Stimulated activated CD8-positive, alpha-beta memory T cell treated with anti-CD3 and anti-CD28 coated beads, Interleukin-4, amount 100 ng/mL, for 1 hour (primary cell): ENCODE measurements at places on chromosomes 13 and 19.

- no peak for DNase-seq
Observed at GRCh38 chr13:100523411-100523810, 65.2 kb downstream of the GGACT start.

DNA sequence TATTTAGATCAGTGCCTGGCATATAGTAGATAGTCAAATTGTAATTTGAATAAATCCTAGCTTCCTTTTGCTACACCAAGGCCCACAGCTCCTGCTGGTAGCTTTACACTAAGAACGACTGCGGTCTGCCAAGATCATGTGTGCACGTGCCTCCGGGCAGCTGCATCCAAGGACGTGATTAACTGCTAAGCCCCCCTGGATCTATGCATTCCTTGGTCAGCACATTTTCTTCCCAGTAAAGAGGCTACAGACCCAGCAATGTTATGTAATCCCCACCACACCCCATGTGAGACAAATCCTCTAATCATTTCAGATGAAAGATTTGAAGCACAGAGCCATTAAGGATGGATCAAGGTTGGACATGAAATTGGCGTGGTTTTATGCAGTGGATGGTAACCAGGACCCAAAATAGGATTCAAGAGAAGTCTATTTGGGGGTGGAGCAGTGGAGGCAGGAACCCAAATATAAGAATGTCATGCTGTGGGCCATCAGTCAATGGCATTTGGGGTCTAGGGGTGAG is 65.2 kb upstream of the PEG3 start:
- no peak for DNase-seq

DNA sequence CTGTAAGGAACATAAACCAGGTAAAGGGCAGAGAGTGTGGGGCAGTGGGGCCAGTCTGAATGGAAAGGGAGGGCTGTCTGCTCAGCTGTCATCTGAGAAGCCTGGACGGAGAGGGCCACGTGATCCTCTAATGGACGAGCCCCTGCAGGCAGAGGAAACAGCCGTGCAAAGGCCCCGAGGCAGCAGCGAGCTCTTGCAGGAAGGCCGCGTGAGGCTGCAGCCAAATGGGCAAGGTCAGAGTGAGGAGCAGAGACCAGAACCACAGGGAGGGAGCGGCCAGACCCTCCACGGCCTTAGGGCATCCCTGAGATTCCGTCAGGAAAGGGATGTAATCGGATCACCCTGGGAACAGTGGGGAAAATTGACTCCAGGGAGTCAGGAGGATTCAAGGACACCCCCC is 4.4 kb downstream of the LILRB4 start:
- no peak for DNase-seq

- DNase-seq: no peak
Observed at GRCh38 chr13:30757026-30757742, 21.8 kb downstream of the ALOX5AP start.

DNA sequence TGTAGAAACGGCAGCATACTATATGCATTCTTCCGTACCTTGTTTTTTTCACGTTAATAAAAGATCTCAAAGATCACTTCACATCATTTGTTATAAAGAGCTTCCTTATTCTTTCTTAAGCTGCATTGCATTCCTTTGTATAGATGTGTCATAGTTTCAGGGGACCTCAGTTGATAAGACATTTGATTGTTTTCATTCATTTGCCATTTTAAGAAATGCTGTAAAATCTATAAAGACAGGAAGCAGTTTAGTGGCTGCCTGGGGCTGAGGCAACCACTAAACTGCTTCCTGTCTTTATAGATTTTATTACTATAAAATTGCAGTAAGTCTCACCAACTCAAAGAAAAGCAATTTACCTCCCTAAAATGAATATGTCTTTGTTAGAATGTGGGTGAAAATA is 59.4 kb downstream of the ZDHHC20 start:
- DNase-seq: no peak

- no peak for DNase-seq
Observed at GRCh38 chr19:45245334-45245787, at the start of gene EXOC3L2. TSS of gene EXOC3L2 (minus strand) at chr19:45245407. CDS start at chr19:45239045, 6,362 bp downstream.

- no peak for DNase-seq
Observed at GRCh38 chr13:91295712-91296410, 51.6 kb upstream of the MIR17HG start.

DNA sequence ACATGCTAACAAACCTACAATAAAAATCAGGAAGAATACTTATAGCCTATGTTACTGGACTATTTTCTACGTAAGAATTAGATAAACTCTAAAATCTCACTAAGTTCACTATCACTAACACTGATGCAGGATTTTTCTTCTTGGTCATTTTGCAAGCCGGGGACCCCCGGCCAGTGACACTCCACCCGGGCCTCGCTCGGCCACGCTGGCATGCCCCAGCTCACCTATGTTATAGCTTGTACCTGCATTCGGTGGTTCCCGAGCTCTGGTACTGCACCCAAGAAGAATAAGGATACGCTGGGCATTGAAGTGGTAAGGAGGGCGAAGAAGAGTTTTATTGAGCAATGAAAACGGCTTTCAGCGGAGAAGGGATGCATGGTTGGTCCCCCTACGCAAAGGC is 245.3 kb upstream of the NBEA start:
- no peak for DNase-seq

- DNase-seq: no peak
Observed at GRCh38 chr13:24748061-24748400, 15.9 kb upstream of the RNF17 start.

- no peak for DNase-seq
Observed at GRCh38 chr13:80361298-80361697, 20.4 kb upstream of the SPRY2 start.

DNA sequence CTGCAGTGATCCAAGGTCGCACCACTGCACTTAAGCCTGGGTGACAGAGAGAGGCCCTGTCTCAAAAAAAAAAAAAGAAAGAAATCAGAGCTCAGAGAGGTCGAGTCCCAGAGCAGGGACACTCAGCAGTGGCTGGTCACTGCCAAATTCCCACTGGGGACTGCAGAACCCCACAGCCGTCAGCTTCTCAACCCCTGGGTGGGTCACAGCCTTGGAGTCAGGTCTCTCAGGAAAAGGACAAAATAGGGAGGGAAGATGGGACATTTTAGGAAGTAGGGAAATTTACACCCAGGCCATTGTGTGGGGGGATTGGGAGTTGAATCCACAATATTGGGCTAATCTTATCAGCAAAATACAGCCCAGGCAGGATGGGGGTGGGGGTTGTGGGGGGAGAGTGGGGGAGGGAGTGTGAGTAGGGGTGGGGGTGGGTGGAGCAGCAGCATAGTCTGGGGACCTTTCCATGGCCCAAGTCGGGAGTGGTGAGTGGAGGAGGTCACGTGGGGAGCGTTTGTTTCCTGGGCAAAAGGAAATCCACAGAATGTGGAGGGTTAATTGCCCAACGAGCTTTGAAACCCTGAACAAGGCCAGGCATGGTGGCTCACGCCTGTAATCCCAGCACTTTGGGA is 5.0 kb upstream of the CCDC194 start:
- no peak for DNase-seq

DNA sequence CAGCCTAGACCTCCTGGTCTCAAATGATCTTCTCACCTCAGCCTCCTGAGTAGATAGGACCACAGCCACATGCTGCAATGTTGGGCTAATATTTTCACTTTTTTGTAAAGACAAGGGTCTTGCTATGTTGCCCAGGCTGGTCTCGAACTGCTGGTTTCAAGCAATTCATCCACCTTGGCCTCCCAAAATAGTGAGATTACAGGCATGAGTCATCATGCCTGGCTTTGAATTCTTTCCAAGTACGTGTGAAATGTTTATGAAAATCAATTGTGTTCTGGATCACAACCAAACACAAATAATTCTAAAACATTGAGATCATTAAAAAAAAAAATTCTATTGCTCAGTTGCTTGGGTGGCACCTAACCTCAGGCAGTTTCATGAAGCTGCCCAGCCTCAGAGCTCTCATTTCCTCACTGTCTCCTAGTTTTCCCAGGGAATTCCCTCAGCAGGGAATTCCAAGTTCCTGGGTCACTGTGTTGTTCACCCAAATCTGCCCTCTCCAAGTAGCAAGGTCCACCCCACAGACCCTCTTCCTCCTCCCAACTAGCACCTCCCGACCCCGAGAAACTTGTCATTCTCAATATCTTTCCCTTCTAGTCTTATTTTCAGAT is 44.8 kb downstream of the ING1 start:
- no peak for DNase-seq

- no peak for DNase-seq
Observed at GRCh38 chr19:5719274-5719960, 529 bp downstream of the LONP1 start.

DNA sequence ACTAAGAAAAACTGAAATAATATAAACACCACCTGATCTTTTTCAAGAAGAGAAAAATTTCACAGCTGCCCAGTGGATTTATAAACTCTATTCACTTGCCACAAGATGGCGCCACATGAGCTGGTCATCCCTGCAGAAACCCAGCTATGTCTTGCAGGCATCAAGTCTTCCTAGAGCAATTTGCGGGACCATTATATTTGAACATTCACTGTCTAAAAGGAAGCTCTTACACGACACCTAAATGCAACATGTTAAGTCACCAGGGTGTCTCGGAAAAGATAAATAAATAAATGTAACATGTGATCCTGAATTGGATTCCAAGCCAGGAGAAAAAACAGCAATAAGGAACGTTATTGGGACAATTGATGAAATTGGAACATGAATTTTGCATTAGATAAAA is 20.3 kb upstream of the AKT2 start:
- DNase-seq: peak; percentile 38

GRCh38 chr13:66195238-66195637 is 1034.9 kb downstream of the PCDH9 start:
- DNase-seq: no peak
